ENCODE measurements at places on chromosomes 4 and X. TPM values are rescaled to one million over a fixed set of nuclear protein-coding genes. Genes with fewer than 3 reads are reported as not detected.

DNA sequence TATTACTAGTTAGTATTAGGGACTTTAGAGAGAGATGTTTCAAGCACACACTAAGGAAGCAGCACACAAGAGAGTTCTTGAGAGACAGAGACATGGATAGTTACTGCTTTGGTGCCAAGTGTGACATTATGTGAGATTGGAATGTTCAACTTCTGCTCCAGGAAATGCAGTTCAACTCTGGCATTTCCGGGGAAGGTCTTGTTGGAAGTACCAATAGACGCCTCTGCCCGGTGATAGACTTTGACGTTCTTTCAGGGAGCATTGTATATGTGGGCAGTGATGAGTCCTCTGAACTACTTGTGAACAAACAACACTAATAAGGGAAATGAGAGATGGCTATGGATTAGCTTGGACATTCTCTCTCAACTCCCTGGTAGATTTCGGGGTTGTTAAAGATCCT, 638.1 kb upstream of the BOD1L1 start:
- H3K4me3 ChIP-seq: no peak overlapping the region
- no peaks in the 10 kb centered on the region for H3K27me3 ChIP-seq
- no peaks in the 10 kb centered on the region for H3K4me1 ChIP-seq
- no peak for DNase-seq
- no peak overlapping the region for H3K27ac ChIP-seq

GRCh38 chr4:53777244-53777984, 186.1 kb upstream of the LNX1 start:
- H3K27ac ChIP-seq: no peak overlapping the region
- no peak for DNase-seq
- H3K4me1 ChIP-seq: no peaks in the 10 kb centered on the region
- H3K4me3 ChIP-seq: no peak overlapping the region

DNA sequence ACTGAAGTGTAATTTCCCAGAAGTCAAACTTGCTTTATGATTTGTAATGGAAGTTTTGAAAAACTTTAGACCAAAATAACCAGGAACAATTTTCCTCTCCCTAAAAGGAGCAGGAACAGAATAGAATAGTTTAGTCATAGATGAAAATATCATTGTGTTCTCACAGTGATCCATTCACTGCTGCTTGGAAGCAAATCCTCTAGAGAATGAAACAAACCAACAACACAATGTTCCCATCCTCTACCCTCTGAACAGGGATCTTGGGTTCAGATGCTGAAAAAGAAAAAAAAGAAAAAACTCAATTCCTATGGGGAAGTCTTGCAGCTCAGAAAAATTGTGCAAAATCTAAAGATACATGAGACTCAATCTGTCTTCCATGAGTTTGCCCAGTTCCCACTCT, 12.2 kb downstream of the DSPP start:
- H3K27me3 ChIP-seq: no peaks in the 10 kb centered on the region
- no peaks in the 10 kb centered on the region for H3K36me3 ChIP-seq
- H3K27ac ChIP-seq: peak overlapping the region; percentile 84
- no peak for DNase-seq
- H3K4me1 ChIP-seq: peaks cover under 1% of the 10 kb centered on the region

DNA sequence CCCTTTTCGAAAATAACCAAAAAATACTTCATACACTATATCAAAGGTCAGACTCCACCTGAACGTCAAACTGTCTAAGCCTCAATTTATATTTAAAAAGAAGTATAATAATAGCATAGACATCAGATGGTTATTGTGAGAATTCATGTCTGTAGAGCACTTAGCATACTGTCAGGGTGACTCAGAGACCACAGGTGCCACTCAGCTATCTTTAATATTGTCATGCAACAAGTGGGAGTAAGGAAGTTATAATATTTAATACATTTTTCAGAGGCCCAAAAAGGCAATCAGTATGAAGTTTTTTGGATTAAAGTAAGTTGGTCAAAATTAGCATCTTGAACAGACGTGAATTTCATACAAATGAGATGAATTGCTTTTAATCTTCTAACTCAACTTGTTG, 93.3 kb downstream of the PHOX2B start:
- no peak for DNase-seq
- no peak overlapping the region for H3K27ac ChIP-seq
- H3K27me3 ChIP-seq: no peaks in the 10 kb centered on the region
- no peak overlapping the region for H3K4me3 ChIP-seq
- H3K4me1 ChIP-seq: peaks cover 2% of the 10 kb centered on the region

DNA sequence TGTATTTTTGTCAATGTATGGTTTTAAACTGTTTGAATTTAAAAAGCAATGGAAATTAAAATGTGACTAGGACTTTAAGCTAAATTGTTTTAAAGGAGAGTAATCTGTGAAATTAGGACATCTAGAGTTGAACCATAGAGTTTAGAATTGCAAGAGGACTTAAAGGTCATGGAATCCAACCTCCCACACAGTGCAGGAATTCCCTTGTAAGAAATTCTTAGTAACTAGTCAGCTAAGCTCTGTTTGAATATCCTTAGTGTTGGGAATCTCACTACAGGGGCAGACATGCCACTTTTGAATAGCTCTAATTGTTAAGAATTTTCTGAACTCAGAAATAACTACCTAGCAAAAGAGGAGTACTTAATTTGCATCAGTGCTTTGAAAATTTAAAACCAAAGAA, 292.9 kb downstream of the IL1RAPL1 start:
- H3K4me1 ChIP-seq: no peaks in the 10 kb centered on the region
- no peak overlapping the region for H3K27ac ChIP-seq
- DNase-seq: no peak
- no peak overlapping the region for H3K4me3 ChIP-seq
- no peaks in the 10 kb centered on the region for H3K27me3 ChIP-seq
- no peaks in the 10 kb centered on the region for H3K36me3 ChIP-seq

- no peaks in the 10 kb centered on the region for H3K4me1 ChIP-seq
- no peaks in the 10 kb centered on the region for H3K27me3 ChIP-seq
- H3K4me3 ChIP-seq: no peak overlapping the region
- DNase-seq: no peak
- no peak overlapping the region for H3K27ac ChIP-seq
Observed at GRCh38 chr4:56187688-56188087, 199.6 kb downstream of the AASDH start.

- no peaks in the 10 kb centered on the region for H3K4me1 ChIP-seq
- H3K36me3 ChIP-seq: no peaks in the 10 kb centered on the region
Observed at GRCh38 chr4:8917868-8918783, 46.5 kb upstream of the HMX1 start.

DNA sequence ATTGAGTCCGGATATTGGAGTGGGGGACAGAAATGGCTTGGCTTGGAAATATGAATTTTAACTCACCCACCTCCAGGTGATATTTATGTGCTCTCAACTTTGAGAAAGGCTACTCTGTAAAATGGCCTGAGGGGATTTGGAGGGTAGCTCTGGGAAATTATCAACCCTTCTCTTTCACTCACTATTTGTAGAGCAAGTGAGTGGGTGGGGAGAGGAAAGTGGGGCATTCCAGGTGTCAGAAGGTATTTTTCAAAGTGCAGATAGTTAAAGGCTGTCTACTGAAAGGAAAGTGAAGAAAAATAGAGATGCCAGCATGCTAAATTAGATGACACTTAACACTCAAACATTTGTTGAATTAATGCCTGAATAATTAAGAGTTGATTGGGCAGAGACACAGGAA, 44.1 kb downstream of the TMEM164 start:
- DNase-seq: no peak
- H3K27ac ChIP-seq: no peak overlapping the region
- H3K4me1 ChIP-seq: no peaks in the 10 kb centered on the region

DNA sequence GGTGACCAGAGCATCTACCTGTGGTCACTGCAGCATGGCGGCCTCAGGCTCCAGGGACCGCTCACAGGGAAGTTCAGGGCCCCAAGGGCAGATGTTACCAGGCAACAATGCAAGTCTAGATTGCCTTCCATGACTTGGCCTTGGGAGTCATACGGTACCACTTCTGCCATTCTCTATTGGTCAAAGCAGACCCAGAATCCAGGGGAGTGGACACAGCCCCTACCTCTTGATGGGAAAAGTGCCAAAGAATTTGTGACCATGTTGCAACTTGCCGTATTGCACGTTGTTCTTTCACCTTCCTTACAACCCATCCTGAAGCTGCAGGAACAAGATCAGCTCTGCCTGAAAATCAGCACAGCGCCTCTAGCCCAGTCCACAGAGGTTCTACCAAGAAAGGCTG, 111.1 kb downstream of the IRF2 start:
- H3K4me3 ChIP-seq: no peak overlapping the region
- no peak overlapping the region for H3K27ac ChIP-seq
- no peak for DNase-seq
- H3K27me3 ChIP-seq: no peaks in the 10 kb centered on the region
- peaks cover 2% of the 10 kb centered on the region for H3K4me1 ChIP-seq

DNA sequence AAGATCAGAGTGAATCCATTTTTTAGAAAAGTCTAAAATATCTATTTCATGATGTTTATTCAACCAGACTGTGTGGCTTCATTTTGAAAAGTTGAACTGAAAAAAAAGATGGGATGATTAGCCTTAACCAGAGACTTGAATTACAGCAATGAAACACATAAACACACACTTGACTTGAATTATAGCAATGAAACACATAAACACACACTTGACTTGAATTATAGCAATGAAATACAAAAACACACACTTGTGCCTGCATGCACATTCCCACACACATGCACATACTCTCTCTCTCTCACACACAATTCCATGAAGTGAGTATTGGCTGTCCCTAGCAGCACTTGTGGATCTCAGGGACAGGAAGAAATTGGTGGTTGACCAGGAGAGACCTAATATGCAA, 286.8 kb downstream of the USP46 start:
- no peaks in the 10 kb centered on the region for H3K4me1 ChIP-seq
- H3K27ac ChIP-seq: no peak overlapping the region
- no peaks in the 10 kb centered on the region for H3K36me3 ChIP-seq

DNA sequence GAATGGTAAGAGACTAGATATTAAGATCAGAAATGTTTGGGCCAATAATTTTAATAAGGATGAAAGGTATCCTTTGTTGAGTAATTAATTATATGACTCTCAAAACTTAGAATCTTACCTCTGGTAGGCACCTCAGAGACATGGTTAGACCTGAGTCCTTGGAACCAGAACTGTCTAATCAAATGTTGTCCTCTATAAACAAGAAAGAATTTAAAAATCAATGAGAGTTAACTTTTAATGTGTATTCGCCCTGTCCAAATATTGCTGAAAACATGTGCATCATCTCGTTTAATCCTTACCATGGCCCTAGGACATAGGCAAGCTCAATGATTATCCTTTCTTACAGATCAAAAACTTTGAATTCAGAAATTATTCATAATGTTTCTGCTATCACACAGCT, 24.0 kb upstream of the NUDT11 start:
- H3K27ac ChIP-seq: no peak overlapping the region
- H3K27me3 ChIP-seq: no peaks in the 10 kb centered on the region

GRCh38 chrX:129996120-129996519, 13.7 kb downstream of the BCORL1 start:
- no peaks in the 10 kb centered on the region for H3K27me3 ChIP-seq
- H3K36me3 ChIP-seq: no peaks in the 10 kb centered on the region
- peak; percentile 52 for DNase-seq
- H3K27ac ChIP-seq: no peak overlapping the region

- no peak for DNase-seq
- no peaks in the 10 kb centered on the region for H3K27me3 ChIP-seq
- no peaks in the 10 kb centered on the region for H3K4me1 ChIP-seq
- H3K4me3 ChIP-seq: no peak overlapping the region
Observed at GRCh38 chrX:12758291-12758690, 32.9 kb upstream of the PRPS2 start.

- H3K27me3 ChIP-seq: no peaks in the 10 kb centered on the region
- H3K4me1 ChIP-seq: no peaks in the 10 kb centered on the region
- H3K36me3 ChIP-seq: no peaks in the 10 kb centered on the region
- no peak overlapping the region for H3K27ac ChIP-seq
Observed at GRCh38 chr4:150387981-150388380, 194.0 kb upstream of the MAB21L2 start.

- H3K27ac ChIP-seq: no peak overlapping the region
- H3K4me1 ChIP-seq: no peaks in the 10 kb centered on the region
- H3K27me3 ChIP-seq: no peaks in the 10 kb centered on the region
- H3K36me3 ChIP-seq: no peaks in the 10 kb centered on the region
Observed at GRCh38 chr4:26130841-26131432, 189.9 kb upstream of the RBPJ start.

DNA sequence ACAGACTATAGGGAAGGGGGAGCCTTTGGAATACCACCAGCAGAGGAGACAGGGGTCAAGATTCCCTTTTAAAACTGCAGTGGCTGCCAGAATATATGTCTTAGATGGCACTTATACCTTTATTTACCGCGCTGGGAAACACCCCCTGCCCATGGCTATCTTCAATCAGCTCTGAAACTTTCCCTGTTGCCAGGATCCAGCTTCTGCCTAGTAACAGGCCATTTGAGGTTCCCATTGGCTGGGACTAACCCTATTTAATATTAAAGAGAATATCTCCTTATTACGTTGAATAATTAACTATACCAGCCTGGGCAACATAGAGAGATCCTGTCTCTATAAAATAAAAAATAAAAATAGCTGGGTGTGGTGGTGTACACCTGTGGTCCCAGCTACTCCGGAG, 23.8 kb downstream of the SOWAHB start:
- H3K27ac ChIP-seq: no peak overlapping the region
- no peak for DNase-seq
- no peaks in the 10 kb centered on the region for H3K27me3 ChIP-seq
- H3K4me1 ChIP-seq: no peaks in the 10 kb centered on the region

- H3K4me3 ChIP-seq: no peak overlapping the region
- H3K27ac ChIP-seq: no peak overlapping the region
- no peaks in the 10 kb centered on the region for H3K36me3 ChIP-seq
- no peaks in the 10 kb centered on the region for H3K27me3 ChIP-seq
- DNase-seq: no peak
Observed at GRCh38 chr4:21753084-21753760, 195.3 kb downstream of the KCNIP4 start.

DNA sequence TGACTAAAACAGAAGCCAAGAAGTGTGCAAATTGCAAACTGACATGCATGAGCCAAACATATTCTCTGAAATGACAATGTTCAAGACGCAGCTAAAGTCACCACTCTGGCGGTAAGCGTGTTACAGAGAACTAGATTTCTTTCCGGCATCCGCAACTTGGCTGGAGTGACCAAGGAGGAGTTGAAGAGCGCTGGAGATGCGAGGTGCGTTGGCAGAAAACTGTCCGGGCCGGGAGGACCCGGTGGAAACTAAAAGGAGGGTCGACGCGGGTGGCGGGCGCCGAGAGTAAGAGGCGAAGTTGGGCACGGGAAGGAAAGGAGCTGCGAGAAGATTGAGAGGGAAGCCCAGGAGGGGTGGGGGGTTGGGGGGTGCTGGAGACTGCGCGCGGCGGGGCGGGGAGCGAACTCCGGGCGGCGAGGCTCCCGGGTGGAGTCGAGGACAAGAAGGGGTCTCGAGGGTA, 807 bp downstream of the SEL1L3 start:
- H3K4me1 ChIP-seq: no peaks in the 10 kb centered on the region
- peak overlapping the region; percentile 80 for H3K4me3 ChIP-seq
- no peak overlapping the region for H3K27ac ChIP-seq
- H3K36me3 ChIP-seq: no peaks in the 10 kb centered on the region
- no peaks in the 10 kb centered on the region for H3K27me3 ChIP-seq

The FGFRL1 gene
- 32.9 TPM for total RNA-seq

The DLG3 gene
- total RNA-seq: 22.4 TPM

The RAB40A gene
- total RNA-seq: 1.3 TPM

The SFRP2 gene
- 91.0 TPM for total RNA-seq

The APLN gene
- total RNA-seq: 24.0 TPM

The UBE2D3 gene
- total RNA-seq: 274 TPM

The VSIG1 gene
- total RNA-seq: not detected

The KLHL13 gene
- 6.8 TPM for total RNA-seq

The ADH1B gene
- 753 TPM for total RNA-seq

The TCEAL2 gene
- 20.5 TPM for total RNA-seq

The GPR143 gene
- not detected for total RNA-seq

The NLRP2B gene
- 0.16 TPM for total RNA-seq
